Stimulated activated CD4-positive, alpha-beta T cell treated with anti-CD3 and anti-CD28 coated beads, Interleukin-15, amount 100 ng/mL, for 1 hour (primary cell): ENCODE measurements at places on chromosomes 5 and 9.

GRCh38 chr9:4172731-4173130 lies 127.1 kb downstream of the GLIS3 start:
- DNase-seq, result no peak

GRCh38 chr9:124218438-124218982 lies 39.2 kb upstream of the NEK6 start:
- DNase-seq, result no peak

DNA sequence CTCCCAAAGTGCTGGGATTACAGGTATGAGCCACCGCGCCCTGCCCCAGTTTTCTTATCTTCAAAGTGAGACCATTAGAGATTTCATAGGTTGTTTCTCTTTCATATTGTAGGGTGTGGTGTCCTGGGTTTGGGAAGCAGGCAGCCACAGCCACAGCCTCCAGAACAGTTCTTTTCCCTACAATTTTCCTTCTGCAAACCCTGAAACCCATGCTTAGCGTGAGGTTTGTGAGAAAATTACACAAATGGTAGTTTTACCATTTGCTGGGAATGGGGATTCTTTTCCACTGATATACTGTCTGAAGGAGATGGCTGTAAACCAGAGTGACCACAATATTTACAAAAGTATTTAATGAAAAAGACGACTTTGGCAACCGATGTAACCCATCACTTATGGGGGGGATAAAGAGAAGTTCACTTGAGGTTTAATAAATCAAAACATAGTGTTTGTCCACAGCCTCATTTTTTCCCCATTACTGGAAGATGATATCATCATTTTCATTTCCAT lies 26.7 kb upstream of the ECM2 start:
- DNase-seq, result no peak

DNA sequence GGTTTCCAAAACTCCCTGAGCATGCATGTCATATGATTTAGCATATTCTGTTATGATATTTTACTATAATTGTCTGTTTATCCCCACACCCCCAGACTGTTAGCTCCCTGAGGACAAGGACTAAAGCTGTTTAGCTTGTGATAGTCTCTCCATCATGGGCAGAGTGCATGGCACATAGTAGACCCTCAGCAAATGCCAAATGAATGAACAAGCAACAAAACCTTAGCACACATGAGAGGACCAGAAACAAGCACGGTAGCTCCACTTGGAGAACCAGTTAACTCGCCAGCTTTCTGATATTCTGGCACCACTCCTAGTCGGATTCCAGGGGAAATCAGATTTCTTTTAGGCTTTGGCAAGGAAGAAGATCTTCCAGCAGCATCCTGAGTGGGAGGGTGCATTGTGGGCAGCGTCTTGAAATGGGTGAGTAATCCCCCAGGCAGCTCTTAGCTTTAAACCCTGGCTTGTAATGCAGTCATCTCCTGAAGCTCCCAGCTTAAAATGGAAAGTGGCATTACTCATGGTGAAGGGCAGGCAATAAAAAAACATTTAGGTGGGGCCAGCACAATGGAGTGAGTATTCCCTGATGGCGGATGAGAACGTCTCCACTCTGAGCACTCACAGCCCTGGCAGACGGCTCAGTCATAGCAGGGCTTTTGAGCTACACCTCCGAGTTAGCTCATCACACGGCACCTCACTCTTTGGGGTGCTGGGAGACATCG lies 41.1 kb downstream of the FGF1 start:
- no peak for DNase-seq

- DNase-seq, result no peak
These were observed 232.3 kb downstream of the TLR4 start for GRCh38 chr9:117936185-117937130.

- DNase-seq, result peak; percentile 81
These were observed at the start of the genes PRELID1 and RAB24 for GRCh38 chr5:177303121-177303924. PRELID1 (plus strand) TSS chr5:177303799; CDS start chr5:177303986, 187 bp downstream. RAB24 (minus strand) TSS chr5:177303719; CDS start chr5:177303288, 431 bp downstream.

- no peak for DNase-seq
These were observed 298.5 kb upstream of the TLE4 start for GRCh38 chr9:79273311-79273710.

DNA sequence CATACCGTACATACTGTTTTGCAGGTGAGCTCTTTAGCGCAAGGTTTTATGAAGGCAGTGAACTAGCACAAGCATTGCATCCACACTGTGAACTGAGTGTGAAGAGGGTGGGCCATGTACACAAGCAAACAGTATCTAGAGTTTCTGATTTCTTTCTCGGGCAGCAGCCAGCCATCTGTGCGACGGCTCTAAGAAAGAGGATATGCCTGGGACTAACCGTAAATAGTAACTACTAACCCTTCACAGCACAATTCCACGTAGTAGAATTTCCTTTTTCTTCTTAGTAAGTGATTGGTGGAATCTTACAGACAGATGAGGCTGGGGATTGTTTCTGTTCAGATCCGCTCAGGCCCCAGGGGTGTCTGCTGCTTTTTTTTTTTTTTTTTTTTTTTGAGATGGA lies 89.0 kb downstream of the DRD1 start:
- DNase-seq, result no peak

GRCh38 chr5:109298794-109299193 lies 111.0 kb downstream of the PJA2 start:
- no peak for DNase-seq

- DNase-seq, result no peak
These were observed 8.7 kb upstream of the TMEM141 start for GRCh38 chr9:136782452-136782851.

- no peak for DNase-seq
These were observed 99.8 kb upstream of the SARDH start for GRCh38 chr9:133837627-133838597.

DNA sequence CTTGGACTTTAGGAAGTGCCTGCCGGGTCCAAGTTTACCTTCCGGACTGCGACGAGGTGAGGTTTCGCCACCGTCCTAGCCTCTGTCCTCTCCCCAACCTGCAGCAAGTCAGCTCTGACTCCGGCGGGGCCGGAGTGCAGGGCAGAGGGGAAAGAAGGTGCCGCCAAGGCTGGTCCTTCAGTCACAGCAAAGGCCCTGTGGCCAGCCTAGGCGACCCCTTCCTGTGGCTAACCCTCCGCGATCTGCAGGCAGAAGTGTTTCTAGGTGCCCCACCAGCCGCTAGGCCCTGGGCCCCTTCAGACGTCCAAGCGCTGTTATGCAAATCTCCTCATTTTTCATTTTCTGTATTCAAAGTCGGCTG lies 11.1 kb upstream of the NKX2-5 start:
- DNase-seq, result no peak

- DNase-seq, result no peak
These were observed 434.7 kb upstream of the DMAC1 start for GRCh38 chr9:8234316-8234715.

- no peak for DNase-seq
These were observed 218.9 kb downstream of the NXNL2 start for GRCh38 chr9:88753691-88754367.

GRCh38 chr5:15566306-15566705 lies 66.3 kb downstream of the FBXL7 start:
- DNase-seq, result no peak

GRCh38 chr9:79028101-79028500 lies 543.7 kb upstream of the TLE4 start:
- no peak for DNase-seq

GRCh38 chr9:109745335-109746283 lies 34.4 kb upstream of the PALM2AKAP2 start:
- DNase-seq, result no peak

GRCh38 chr5:137751869-137752491 lies 2.2 kb downstream of the HNRNPA0 start:
- DNase-seq, result no peak
